Fibroblast of mammary gland (primary cell): ENCODE measurements at places on chromosomes 12 and 14.

DNA sequence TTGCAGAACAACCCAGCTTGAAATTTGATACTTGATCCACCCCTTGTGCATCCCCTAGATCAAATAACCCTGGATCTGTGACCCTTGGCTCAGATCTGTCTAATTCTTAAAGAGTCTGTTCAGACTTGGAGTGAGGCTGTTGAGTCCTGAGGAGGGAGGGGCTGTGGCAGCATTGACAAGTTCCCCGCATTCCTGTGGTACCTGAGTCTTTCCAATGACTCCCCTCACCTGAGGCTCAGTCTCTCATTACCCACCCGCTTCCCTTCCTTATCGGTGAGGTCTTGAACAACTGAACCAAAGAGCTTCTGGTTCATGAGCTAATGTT, 16.1 kb upstream of the HDAC7 start:
- peak; percentile 37 for DNase-seq

DNA sequence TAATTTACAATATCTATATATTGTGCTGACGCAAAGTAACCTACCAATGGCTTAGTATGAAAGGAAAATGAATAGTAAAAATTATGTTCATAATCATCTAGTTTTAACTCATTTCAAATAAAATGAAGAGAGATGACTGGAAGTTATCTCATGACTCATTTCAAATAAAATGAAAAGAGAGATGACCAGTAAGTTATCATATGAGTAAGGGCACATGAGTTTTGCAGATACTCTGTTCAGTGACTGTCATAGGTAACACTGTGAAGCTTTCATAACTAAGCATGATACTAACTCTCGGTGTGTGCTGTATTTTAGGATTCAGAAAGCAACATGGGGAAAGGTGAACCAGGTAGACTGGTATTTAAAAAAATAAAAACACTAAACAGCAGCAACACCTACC, 364.5 kb upstream of the DIO2 start:
- DNase-seq, result no peak

DNA sequence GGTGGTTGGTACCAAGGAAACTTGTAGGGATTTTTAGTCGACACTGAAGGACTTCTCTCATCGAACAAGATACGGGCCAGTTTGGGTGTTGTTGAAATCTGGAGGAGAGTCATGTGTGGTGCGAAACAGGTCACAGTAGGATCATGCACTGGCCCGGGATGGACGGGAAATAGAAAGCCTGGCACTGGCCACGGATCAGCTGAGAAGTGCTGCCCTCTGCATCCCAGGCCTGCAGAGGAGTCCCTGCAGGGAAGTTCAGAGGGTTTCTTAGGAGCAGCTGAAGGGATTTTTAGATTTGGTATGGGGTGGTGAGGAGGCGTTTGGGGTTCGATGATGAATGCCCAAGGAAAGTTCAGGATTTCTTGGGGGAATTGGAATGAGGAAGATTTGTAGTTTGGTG, 63.1 kb downstream of the TSPAN9 start:
- no peak for DNase-seq

DNA sequence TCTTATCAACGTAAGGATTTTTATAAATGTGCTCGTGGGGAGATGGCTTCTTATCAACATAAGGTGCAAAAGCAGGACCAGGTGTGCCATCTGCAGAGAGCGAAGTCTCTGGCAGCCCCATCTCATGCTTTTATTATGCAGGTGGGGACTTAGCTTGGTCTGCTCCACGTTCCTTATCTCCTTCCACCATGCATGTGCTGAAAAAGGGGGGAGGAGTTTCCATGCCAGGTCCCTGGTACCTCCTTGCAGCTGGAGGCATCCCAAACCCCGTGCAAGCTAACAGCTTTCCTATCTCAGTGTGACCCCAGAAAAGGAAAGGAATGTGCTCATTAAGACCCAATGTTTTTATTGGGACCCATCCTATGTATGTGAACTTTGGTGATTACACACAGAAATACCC, 608.5 kb downstream of the TMEM121 start:
- DNase-seq, result no peak

- no peak for DNase-seq
Measured at GRCh38 chr14:23167116-23167847, 16.2 kb downstream of the SLC7A8 start.

- no peak for DNase-seq
Measured at GRCh38 chr14:75418850-75419768, 8.7 kb upstream of the JDP2 start.

DNA sequence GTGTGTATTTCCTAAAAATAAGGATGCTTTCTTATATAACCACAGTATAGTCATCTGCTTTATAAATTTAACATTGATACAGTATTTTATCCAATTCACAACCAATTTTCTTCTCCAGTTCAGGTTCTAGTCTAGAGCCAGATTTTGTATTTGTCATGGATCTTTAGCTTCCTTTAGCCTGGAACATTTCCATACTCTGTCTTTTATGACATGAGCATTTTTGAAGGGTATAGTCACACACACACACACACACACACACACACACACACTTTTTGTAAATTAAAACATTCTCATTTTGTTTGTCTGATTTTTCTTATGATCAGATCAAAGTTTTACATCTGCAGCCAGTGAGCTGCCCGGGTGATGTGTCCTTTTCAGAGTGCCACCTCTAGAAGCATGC, 25.4 kb downstream of the CGRRF1 start:
- peak; percentile 31 for DNase-seq

GRCh38 chr12:92224685-92225331, 79.2 kb upstream of the BTG1 start:
- peak; percentile 81 for DNase-seq

GRCh38 chr12:53418221-53418620, 5.4 kb upstream of the AMHR2 start:
- DNase-seq, result no peak

- DNase-seq, result no peak
Measured at GRCh38 chr12:51907083-51907855, at the start of gene ACVRL1. Gene ACVRL1, plus strand, starts transcription at chr12:51907504. Its CDS starts 4,971 bp downstream, at chr12:51912475.

GRCh38 chr14:96762650-96763049, 34.5 kb upstream of the VRK1 start:
- peak; percentile 62 for DNase-seq

DNA sequence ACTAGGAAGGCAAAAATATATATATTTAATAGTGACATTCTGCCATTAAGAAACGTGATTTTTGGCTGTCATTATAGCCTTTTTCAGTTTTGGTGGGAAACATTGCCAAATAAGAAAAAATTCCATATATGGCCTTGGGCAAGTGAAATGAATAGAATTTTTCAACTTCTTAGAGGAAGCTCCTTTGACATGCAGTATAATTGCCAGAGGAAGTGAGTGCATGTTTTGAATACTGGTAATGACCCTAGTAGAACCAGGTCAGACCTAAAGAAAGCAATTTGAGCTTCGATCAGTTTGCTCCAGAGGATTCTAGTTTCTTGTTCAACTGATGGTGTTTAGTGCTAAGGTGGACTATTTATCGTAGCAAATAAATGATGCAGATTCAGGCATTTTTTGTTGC, 26.2 kb upstream of the TRIM9 start:
- DNase-seq, result peak; percentile 3

DNA sequence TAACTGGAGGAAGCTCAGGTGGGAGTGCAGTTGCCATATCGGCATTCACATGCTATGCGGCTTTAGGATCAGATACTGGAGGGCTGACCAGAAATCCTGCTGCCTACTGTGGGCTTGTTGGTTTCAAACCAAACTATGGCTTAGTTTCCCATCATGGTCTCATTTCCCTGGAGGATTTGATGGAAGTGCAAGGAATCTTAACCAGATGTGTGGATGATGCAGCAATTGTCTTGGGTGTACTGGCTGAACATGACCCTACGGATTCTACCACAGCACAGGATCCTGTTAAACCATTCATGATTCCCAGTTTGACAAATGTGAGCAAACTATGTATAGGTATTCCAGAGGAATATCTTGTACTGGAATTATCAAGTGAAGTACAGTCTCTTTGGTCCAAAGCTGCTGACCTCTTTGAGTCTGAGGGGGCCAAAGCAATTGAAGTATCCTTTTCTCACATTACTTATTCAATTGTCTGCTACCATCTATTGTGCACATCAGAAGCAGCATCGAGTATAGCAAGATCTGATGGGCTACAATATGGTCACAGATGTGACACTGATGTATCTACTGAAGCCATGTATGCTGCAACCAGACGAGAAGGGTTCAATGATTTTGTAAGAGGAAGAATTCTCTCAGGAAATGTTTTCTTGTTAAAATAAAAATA, 42.9 kb downstream of the RALGAPA1 start:
- DNase-seq, result peak; percentile 8

GRCh38 chr12:3777206-3777809, 24.4 kb upstream of the CRACR2A start:
- peak; percentile 61 for DNase-seq

- no peak for DNase-seq
Measured at GRCh38 chr12:70074510-70074909, 168.7 kb upstream of the CNOT2 start.

- peak; percentile 69 for DNase-seq
Measured at GRCh38 chr12:115257791-115258190, 573.8 kb upstream of the TBX3 start.

- no peak for DNase-seq
Measured at GRCh38 chr12:131677699-131678098, 33.2 kb upstream of the SFSWAP start.

GRCh38 chr12:48671231-48671856, 10.7 kb downstream of the KANSL2 start:
- DNase-seq, result peak; percentile 65

DNA sequence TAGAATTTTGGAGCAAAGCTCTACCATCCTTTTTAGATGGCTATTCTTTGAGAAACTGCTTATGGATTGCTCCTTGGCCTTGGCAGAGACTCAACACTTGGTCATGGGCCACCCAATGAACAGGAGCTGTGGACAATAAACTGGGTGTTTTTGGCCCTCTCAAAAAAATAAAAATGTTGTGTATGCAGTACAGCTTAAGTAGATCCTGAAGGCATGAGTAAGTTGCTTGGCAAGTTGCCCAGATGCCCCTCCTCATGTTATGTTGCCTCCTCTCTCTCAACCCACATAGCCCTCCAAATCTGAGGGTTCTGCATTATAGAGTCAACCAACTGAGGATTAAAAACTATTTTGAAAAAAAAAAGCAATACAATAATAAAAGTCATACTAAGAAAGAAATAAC, 124.9 kb downstream of the ATP23 start:
- DNase-seq, result peak; percentile 5

DNA sequence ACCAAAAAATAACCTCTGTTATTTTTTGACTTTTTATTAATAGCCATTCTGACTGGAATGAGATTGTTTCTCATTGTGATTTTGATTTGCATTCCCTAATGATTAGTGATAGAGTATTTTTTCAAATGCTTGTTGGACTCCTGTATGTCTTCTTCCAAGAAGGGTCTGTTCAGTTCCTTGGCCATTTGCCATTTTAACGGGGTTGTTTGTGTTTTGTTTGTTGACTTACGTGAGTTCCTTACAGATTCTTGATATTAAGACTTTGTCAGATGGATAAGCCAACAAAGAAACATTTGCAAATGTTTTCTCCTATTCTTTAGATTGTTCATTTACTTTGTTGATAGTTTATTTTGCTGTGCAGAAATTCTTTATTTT, 651.6 kb upstream of the LRFN5 start:
- DNase-seq, result no peak

DNA sequence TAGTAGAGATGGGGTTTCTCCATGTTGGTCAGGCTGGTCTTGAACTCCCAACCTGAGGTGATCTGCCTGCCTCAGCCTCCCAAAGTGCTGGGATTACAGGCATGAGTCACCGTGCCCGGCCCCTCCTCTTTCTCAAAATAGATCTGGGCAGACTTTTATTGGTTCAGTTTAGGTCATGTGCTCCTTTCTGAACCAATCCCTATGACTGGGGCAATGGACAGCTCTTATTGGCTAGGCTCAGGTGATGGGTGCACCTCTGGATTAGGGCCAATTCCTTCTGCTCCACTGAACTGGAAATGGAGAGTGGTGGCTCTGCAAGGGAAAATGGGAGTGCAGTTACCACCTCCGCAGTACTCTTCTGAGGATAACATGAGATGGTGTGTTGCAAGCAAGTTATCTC, 6.2 kb upstream of the ATP6V0A2 start:
- DNase-seq, result peak; percentile 39

GRCh38 chr14:94936901-94937685, 167.2 kb upstream of the GSC start:
- DNase-seq, result peak; percentile 6

GRCh38 chr12:15534322-15534721, 212.0 kb downstream of the PTPRO start:
- DNase-seq, result peak; percentile 37

DNA sequence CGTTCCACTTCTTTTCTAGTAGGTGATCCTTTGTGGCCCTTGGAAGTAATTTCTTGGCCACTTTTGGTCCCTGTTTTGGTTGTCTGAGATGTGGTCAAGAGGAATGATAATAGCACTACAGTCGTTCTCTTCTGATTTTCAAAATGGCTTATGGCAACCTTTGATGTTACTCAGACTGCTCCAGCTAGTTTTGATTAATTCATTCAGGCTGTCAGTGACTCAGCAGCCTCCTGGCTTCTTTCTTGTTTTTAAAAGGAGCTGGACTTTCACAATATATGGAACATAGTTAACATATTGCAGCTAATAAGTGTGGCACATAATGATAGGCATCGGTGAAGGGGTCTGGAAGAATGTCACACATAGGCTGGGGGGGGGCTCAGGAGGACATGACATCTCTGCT, 47.3 kb downstream of the WDR20 start:
- DNase-seq, result peak; percentile 91

GRCh38 chr12:5524769-5525436, 93.0 kb downstream of the NTF3 start:
- no peak for DNase-seq
